CD4-positive, alpha-beta memory T cell (primary cell): ENCODE measurements at places on chromosomes 7 and 10. TPM values are rescaled to one million over a fixed set of nuclear protein-coding genes. Genes with fewer than 3 reads are reported as not detected.

AOAH gene
- total RNA-seq, result 5.4 TPM

EGR2 gene
- 2.2 TPM for total RNA-seq

OR9A2 gene
- total RNA-seq, result not detected

CPA4 gene
- not detected for total RNA-seq

SRRM3 gene
- total RNA-seq, result not detected

AASS gene
- 2.6 TPM for total RNA-seq

DNA sequence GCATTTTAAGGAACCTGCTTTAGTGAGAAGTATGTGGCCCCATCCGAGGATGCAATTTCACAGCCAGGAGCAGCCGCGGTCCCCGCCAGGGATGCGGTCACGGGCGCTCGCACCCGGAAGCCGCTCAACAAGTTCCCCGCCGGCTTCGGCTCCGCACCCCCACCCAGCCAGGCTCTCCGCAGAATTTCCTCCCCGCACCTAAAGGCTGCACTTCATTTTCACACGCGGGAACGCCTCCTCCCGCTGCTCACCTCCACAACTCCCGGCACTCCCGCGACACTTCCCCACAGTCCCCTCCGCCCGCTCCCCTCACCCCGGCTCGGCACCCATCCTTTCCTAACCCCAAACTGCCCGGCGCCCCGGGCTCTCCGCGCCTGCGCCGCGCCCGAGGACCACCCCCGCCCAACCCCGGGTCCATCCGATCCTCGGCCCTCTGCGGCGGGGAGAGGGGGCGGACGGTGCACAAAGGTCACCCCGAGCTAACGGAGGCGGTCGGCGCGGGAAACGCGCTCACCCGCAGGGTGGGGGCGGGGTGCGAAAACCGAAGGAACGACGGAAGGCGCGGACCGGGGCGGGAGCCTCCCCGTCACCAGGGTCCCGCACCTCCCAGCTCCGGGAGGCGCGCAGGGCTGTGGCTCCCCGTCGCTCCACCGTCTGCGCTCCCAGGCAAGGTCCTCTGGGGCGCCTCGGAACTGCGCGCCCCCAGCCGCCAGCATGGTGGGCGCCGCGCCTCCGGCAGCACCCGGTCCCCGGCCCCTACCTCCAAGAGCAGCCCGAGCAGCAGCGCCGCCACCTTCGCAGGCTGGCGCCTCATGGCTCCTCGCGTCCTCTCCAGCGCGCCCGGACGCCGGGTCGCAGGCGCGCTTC is 558 bp downstream of the VOPP1 start:
- H3K36me3 ChIP-seq, result no peaks in the 10 kb centered on the region
- peak overlapping the region; percentile 79 for H3K4me3 ChIP-seq
- DNase-seq, result peak; percentile 66
- H3K4me1 ChIP-seq, result peaks cover 64% of the 10 kb centered on the region

DNA sequence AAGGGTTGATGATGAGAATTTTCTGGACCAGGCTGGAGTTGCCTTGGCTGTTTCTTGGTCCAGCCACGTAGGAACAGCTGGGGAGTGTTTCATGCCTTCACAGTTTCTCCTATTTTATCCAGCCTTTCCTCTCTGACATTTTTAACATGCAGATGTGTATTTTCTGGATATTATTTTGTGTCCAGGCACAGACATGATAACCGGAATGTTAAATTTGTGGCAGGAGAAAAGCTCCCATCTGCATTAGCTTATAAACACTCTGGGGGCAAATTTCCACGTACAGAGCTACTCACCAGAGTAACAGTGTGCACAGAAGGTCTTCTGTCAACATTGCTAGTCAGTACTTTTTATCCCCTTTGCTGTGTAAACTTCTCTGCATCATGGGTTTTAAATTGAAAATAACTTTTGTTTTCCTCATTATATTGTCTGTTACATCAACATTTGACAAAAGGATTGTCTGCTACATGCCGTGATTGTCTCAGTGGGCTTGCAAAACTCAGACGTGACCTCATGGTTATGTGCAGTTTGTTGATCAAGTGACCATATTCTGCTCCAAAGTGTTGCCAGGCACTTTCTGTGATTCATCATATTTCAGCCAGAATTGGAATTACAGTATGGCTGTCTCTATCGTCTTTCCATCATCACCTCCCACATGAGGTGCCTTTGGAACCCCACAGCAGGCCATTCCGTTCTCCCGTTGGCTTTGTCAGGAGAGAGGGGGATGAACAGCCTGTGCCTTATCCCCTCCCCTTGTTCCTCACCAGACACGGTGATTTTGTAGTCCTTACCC is 41.4 kb downstream of the INSYN2A start:
- no peaks in the 10 kb centered on the region for H3K36me3 ChIP-seq
- no peaks in the 10 kb centered on the region for H3K4me1 ChIP-seq
- DNase-seq, result no peak
- H3K27ac ChIP-seq, result no peak overlapping the region
- no peak overlapping the region for H3K4me3 ChIP-seq

- H3K27ac ChIP-seq, result no peak within 1 kb of the TSS
- no peak for DNase-seq
- no peaks in the 10 kb centered on the region for H3K4me1 ChIP-seq
- H3K36me3 ChIP-seq, result no peaks in the 10 kb centered on the region
- H3K27me3 ChIP-seq, result no peaks in the 10 kb centered on the region
Observed at GRCh38 chr7:107469929-107470328, at the start of gene GPR22. Gene GPR22, plus strand, starts transcription at chr7:107470057. Its CDS starts 4,004 bp downstream, at chr7:107474061.

DNA sequence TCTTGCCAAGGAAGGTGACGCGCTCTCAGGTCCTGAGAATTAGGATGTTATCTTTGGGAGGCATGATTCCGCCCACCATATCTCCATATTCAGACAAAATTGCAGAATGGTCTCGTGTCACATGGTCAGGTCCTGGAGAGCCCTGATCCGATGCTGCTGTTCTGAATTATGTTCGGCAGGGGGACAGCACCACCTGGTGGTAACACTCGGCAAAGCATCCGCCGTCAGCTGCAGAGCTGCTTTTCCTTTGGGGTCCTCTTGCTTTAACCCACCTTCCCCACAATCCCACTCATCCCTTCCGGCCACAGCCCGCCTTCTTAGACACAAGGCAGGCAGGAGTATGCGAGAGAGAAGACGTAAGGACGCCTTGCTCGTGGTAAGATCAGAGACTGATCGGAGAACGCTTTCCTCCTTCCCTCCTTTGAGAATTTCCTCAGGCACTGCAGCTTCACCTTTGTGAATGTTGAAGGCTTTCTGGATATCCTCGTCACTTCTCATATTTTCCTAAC is 327.8 kb upstream of the C7orf33 start:
- H3K27ac ChIP-seq, result no peak overlapping the region
- peaks cover 4% of the 10 kb centered on the region for H3K4me1 ChIP-seq
- H3K4me3 ChIP-seq, result no peak overlapping the region
- peak; percentile 35 for DNase-seq

DNA sequence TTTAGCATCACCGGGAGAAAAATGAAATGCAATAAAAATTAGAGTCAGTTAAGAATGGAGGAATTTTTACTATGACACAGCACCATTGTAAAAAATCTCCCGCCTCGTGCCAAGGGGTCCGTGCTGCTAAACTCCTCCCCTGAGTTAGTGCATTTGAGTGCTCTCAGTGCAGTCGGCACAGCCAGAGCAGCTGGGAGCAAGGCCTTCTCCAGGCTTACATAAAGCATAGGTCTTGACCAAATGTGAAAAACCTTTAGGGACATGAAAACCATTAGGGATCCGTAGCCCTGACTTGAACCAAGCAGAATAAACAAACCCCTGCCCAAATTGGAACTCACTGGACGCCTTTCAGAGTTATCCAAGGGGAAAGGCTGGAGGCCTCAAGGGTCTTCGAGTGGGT is 152.6 kb downstream of the PLCE1 start:
- DNase-seq, result no peak
- H3K4me1 ChIP-seq, result no peaks in the 10 kb centered on the region
- no peak overlapping the region for H3K4me3 ChIP-seq
- no peak overlapping the region for H3K27ac ChIP-seq

- DNase-seq, result no peak
- H3K27me3 ChIP-seq, result no peaks in the 10 kb centered on the region
- no peak overlapping the region for H3K4me3 ChIP-seq
- H3K4me1 ChIP-seq, result no peaks in the 10 kb centered on the region
- H3K36me3 ChIP-seq, result no peaks in the 10 kb centered on the region
- no peak overlapping the region for H3K27ac ChIP-seq
Observed at GRCh38 chr10:63637901-63638327, 116.7 kb downstream of the REEP3 start.

DNA sequence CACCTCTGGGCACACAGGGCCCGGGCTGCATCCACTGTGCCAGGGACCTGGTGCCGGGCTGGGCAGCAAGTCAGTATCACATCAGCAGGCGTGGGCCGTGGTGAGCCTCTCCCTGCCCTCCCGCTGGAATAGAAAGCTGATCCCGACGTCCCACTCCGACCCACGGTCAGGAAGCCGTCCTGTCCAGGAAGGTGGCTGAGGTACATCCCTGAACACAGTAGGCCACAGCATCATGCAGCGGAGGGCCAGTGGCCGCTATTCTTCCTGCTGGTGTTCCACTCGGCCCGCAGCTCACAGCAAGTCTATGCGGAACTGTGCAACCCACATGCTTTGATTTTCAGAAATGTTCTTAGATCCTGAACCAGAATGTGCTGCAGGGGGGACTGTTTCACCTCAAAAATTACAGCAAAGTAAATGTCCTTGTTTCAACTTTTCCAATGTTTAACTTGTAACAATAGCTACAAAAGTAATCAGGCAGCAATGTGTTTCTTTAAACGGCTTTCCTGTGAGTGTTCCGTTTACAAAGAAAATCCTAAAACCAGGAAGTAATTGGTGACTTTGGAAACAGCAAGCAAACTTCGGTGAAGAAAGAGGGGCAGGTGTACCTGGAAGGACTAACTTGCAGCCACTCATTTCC is 676 bp upstream of the GPR146 start:
- H3K27ac ChIP-seq, result peak overlapping the region; percentile 55
- H3K4me1 ChIP-seq, result peaks cover 62% of the 10 kb centered on the region
- no peaks in the 10 kb centered on the region for H3K27me3 ChIP-seq
- H3K4me3 ChIP-seq, result peak overlapping the region; percentile 34

DNA sequence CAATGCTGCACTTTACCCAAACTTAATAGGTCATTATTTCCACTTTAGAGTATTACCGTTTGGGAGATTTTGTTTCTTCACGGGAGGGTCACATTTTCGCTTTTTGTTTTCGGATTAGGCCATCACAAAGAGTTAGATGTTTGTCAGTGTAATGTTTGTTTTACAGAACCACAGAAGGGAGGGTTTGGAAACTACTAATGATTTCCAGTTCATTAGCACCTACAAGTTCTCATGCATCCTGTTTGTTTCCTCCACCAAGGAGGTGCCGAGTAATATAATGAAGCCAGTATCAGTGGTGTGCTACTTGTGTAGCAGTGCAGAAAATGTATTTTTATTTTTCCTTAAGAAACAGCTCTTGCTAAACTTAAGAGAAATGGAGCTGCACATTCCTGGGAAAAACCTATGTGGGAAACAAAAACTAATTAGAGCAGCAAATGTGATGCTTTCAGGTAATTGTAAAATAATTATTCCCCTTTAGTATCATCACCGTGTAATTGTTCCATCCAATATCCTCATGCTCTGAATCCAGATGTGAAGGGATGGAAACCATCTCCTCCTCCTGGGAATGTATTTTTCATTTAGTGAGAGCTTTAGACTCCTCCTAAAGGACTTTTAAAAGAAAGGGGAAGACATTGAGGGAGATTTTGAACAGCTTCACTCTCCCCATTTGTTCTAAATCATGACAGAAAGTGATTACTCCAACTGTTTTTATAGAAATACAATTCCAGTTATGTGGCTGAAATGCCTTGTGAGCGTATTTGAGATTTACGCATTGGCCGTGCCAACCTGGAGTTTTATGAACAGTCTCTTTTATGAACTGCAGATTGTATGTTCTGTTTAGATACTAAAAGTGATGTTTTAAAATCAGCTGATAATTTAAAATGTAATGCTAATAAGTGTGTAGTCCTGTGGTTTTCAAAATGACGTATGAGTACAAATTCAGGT is 5.6 kb downstream of the CELF2 start:
- H3K4me3 ChIP-seq, result no peak overlapping the region
- H3K27ac ChIP-seq, result no peak overlapping the region
- no peaks in the 10 kb centered on the region for H3K36me3 ChIP-seq
- H3K27me3 ChIP-seq, result peaks cover 15% of the 10 kb centered on the region

GRCh38 chr7:158106272-158106671 is 481.4 kb downstream of the PTPRN2 start:
- no peak overlapping the region for H3K4me3 ChIP-seq
- H3K4me1 ChIP-seq, result no peaks in the 10 kb centered on the region
- no peaks in the 10 kb centered on the region for H3K27me3 ChIP-seq
- H3K36me3 ChIP-seq, result no peaks in the 10 kb centered on the region

DNA sequence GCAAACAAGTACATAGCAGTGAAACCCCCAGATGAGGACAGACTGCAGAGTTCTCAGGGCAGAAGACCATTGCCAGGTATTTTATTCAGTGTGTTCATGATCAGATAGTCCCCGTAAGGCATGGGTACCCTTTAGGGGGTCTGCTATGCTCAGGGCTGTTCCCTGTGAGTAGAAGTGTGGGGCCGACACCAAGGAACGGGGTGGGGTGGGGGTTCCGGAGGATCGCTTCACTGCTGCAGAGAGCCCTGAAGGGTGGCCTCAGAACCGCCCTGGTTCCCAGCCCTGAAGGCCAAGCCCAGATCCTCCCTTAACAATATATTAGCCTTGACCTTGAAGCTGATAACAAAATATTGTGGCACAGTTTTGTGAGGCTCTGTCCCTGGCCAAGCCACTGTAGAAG is 89.6 kb downstream of the ACTR3B start:
- H3K27me3 ChIP-seq, result no peaks in the 10 kb centered on the region
- no peaks in the 10 kb centered on the region for H3K4me1 ChIP-seq
- H3K36me3 ChIP-seq, result no peaks in the 10 kb centered on the region
- H3K4me3 ChIP-seq, result no peak overlapping the region
- H3K27ac ChIP-seq, result no peak overlapping the region

- no peak overlapping the region for H3K4me3 ChIP-seq
- no peak for DNase-seq
- no peaks in the 10 kb centered on the region for H3K27me3 ChIP-seq
- peaks cover 16% of the 10 kb centered on the region for H3K4me1 ChIP-seq
- H3K36me3 ChIP-seq, result no peaks in the 10 kb centered on the region
Observed at GRCh38 chr10:12547301-12547771, 198.0 kb downstream of the CAMK1D start.

DNA sequence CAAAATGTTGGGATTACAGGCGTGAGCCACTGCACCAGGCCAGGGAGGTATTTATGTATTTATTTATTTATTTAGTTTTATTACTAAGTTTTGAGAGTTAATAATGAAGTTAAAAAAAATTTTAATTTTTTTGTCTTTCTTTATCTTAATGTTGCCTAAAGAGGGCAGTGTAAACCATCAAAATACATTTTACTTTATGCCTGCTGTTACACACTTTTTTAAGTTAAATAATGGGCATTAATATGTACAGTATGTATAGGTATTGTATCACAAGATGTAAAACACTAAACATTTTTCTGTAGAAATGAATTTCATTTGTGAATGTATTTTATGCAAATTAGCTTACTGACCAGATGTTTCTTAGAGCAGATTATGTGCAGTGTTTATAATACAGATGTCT is 129.4 kb downstream of the AASS start:
- no peaks in the 10 kb centered on the region for H3K36me3 ChIP-seq
- H3K4me3 ChIP-seq, result no peak overlapping the region
- H3K27ac ChIP-seq, result no peak overlapping the region
- DNase-seq, result no peak

DNA sequence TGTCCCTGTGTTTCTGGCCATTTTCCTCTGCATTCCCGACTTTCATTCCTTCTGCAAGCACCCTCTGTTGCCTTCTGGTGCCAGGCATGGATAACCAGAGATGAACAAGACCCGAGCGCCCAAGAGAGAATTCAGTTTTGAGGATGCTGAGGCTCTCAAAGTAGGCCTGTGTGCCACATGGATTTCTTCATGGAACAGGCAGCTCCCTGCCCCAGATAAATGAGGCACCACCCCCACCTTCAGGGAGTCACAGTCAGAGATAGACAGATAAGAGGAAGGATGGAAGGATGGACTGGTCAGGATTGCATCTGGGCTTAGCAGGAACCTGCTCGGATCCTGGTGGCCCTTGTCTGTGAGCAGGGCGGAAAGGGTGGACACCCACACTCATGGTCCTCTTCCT is 49.4 kb downstream of the ADCYAP1R1 start:
- H3K27ac ChIP-seq, result no peak overlapping the region
- H3K4me3 ChIP-seq, result no peak overlapping the region
- H3K4me1 ChIP-seq, result no peaks in the 10 kb centered on the region
- no peak for DNase-seq
